Stimulated activated naive CD4-positive, alpha-beta T cell (primary cell): ENCODE measurements at places on chromosomes 11 and 22.

- DNase-seq, result no peak
Measured at GRCh38 chr11:117900720-117901440, 24.4 kb upstream of the FXYD6 start.

GRCh38 chr11:12467610-12468009 lies 90.2 kb downstream of the PARVA start:
- DNase-seq, result no peak

DNA sequence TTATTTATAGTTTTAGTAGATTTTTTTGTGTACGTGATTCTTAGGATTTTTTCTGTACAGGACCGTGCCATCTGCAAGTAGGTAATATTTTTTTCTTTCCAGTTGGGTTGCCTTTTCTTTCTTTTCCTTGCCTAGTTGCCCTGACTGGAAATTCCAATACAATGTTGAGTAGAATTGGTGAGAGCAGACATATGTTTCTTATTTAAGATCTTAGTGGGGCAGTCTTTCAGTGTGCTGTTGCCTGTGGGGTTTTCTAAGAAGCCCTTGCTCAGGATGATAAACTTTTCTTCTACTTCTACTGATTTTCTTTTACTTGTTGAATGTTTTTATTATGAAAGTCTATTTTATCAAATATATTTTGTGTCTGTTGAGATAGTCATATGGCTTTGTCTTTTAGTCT lies 33.0 kb downstream of the ATXN10 start:
- no peak for DNase-seq

- DNase-seq, result peak; percentile 51
Measured at GRCh38 chr22:46149512-46150033, 753 bp upstream of the PPARA start.

DNA sequence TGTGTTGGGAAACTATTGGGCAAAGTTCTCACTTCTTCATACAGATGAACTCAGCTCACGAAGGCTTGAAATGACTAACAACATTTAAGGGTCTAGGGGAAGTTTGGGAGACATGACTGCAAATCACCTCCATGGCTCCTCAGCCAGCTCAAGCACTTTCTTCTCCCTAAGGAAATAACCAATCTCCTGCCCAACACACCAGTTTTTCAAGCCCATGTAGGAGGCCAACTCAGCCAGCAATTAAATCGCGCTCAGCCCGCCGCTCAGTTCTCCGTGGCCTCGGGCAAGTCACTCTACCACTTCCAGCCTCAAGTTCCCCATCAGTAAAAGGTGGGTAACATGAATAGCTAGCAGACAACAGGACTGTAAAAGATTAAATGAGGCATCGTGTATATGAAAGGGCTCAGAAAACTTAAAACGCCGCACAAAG lies 796 bp downstream of the POLDIP3 start:
- DNase-seq, result no peak

GRCh38 chr11:117181586-117182550 lies 3.3 kb downstream of the SIDT2 start:
- no peak for DNase-seq
